GDM1 (cell line): ENCODE measurements at places on chromosomes 6 and 20.

DNA sequence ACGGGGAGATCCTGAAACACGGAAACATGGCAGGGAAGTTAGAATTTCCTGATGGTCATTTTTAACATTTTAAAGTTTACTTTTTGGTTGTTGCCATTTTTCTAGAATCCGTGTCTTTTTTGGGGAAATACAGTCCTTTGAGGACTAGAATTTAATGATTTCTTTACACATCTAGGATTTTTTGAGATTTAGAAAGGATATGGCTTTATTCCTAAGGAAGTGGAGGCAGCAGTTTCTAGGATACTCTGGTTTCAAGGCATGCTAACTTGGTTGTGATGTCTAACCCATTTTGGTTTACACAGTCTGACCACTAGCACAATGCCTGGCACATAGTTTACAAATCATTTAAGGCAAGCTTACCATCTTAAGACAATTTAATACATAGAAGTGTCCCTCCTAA lies 1.1 kb upstream of the ZBTB2 start:
- no peak for DNase-seq

- no peak for DNase-seq
These were observed 66.6 kb downstream of the SNX5 start for GRCh38 chr20:17901971-17902370.

GRCh38 chr6:22838345-22838744 lies 269.0 kb downstream of the HDGFL1 start:
- no peak for DNase-seq

DNA sequence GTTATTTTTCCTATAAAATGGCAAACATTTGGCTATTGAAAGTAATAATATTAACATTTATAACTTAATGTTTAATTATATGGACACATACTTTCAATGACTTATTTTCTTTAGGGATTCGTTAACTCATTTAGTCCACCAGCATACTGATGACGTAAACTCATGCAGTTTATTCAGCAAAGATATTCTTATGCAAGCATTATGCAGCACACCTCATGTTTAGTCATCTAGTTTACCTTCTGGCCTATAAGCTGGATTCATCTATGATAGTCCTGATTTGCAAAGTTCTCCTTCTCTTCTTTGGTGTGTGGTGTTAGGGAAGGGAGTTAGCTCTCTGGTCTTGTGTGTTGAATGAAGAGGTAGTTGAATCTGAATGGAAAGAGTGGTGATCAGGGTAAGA lies 60.0 kb downstream of the OR2J2 start:
- DNase-seq, result no peak

DNA sequence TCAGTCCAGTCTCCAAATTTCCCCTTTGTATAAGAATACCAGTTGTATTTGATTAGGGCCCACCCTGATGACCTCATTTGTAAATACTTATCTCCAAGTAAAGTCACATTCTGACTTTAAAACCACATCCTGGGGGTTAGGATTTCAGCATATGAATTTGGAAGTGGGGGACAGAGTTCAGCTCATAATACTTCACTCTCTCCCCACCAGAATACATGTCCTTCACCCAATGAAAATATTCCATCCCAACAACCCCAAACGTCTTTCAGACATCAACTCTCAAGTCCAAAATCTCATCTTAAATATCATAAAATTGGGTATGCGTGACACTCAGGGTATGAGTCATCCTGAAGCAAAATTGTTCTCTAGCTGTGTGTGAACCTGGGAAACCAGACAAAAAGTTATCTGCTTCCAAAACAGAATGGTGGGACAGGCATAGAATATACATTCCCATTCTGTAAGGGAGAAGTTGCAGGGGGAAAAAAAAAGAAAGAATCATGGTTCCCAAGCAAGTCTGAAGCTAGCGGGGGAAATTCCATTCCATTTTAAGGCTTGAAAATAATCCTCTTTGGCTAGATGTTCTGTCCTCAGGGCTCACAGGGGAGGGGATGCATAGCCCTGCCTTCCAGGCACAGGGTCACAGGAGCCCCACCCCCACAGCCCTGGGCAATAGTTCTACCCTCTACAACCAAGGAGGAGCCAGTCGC lies 113.9 kb downstream of the ADAT2 start:
- DNase-seq, result no peak

- DNase-seq, result no peak
These were observed 32.0 kb upstream of the GJA10 start for GRCh38 chr6:89862273-89862672.

- peak; percentile 57 for DNase-seq
These were observed 1.8 kb upstream of the RBM39 start for GRCh38 chr20:35743693-35744491.

- DNase-seq, result no peak
These were observed 77.1 kb downstream of the STMND1 start for GRCh38 chr6:17178754-17179529.

DNA sequence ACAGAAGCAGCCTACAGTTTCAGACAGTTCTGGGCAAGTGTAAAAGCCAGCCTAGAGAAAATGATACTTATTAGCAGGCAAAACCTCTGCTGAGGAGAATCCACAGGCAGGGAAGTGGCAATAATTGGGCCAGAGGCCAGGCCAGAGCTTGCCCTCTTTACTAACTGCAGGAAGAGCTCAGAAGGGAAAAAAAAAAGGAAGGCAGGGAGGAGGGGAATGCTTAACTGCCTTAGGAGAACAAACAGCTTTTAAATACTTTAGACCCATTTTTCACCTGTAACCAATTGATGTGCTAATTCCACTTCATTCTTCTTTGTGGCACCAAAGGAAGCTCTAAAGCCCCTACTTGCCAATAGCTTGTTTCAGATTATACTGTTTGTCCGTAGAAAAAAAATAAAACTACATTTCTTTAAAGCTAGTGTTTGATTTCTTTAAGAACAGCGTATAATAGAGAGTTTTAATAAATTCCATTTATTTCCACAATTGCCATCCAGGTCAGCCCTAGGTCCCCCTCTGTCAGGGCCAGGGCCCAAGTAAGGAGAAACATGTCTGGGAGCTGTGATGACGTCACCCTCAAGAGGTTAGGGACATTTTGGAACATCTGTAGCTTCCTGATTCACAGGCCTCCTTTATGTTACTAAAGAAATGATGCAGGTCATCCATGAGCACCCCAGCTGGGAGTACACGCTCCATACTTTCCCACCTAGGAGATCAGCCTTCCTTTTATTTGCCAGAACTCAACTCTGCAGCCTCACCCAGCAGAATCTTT lies 384.3 kb downstream of the CDC5L start:
- DNase-seq, result no peak

DNA sequence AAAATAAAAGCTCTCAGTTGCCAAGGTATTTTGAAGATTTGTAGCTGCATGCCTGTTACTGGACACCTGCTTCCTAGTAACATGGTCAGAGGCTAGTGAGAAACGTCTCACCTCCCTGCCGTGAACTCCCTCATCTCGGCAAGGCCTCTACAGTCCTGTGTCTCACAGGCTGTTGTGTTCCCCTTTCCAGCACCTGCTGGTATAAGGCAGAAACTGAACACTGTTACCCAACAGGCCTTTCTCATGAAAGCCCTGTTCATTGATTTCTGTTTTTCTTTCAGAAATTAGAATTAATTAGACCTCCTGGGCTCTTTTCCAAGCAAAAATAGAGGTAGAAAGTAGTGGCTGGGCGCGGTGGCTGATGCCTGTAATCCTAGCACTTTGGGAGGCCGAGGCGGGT lies 17.6 kb upstream of the SRSF3 start:
- no peak for DNase-seq

DNA sequence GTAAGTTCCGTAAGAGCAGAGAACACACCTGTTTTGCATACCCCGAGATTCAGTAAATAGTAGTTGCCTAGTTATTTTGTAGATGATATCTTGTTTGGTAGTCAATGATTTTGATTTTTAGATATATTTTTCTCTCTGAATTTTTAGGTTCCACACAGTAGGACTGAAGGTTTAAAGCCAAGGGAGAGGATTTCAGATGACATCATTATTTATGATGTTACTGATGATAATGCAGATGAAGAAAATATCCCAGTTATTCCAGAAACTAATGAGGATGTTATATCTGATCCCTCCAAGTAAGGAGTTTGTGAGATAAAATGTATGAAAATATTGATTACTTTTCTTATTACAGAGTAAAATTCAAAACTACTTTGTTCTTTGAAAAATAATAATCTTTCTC lies 22.6 kb downstream of the HSF2 start:
- DNase-seq, result no peak

DNA sequence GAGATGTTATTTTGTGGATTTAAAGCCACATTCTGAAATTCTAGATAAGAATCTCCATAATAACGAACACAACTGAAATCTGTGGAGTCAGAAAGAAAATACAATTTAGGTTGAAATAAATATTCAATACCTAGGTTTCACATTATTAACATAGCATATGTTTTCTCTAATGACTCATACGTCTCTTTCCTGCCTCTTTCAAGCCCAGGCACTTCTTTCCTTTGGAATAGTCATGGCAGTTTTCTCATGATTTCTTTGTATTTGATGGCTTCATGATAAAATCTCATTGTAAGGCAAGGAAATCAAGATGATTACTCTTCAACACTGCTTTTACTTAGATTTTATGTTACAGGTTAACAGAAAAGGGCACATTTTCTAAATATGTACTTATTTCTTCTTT lies 803.7 kb downstream of the PHF3 start:
- DNase-seq, result no peak

- DNase-seq, result no peak
These were observed 156.1 kb upstream of the AGPAT4 start for GRCh38 chr6:161429921-161430490.

- no peak for DNase-seq
These were observed 80.1 kb upstream of the SHLD1 start for GRCh38 chr20:5670036-5670536.

DNA sequence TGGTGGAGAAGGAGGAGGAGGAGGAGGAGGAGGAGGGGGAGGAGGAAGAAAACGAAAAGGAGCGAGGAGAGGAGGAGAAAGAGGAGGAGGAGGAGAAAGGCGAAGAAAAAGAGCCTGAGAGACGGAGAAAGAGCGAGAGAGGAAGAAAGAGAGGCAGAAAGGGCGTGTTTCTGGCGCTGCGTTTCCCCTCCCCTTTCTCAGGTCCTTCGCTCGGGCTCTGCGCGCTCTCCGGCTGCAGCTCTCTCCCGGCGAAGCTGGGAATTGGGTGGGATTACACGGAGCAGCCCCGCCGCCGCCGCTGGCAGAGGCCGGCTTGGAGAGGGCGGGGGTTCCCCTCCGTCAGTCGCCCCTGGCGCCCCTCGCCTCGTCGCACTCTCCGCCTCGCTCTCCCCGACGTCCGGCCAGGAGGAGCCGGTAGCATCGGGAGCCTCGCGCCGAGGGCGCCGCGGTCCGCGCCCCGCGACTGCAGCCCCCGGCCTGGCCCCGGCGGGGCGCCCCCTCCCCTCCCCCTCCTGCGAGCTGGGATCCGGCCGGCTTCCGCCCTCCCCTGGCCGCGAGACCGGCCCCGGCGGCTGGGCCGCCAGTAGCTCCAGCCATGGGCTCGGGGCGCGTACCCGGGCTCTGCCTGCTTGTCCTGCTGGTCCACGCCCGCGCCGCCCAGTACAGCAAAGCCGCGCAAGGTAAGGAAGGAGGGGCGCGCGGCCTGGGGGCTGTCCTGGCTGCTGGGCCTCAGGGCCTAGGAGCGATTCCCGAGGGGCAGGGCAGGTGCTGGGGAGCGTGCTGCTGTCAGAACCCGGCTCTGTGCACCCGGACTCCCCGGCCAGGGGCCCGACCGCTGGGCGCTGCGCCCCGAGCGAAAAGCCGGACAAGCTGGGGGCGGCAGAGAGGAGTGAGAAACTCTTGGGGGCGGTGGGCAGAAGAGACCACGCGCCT lies at the start of gene SCUBE3:
Gene SCUBE3, plus strand, starts transcription at position 133 of the 933 bp plus-strand sequence. Its CDS starts 463 bp downstream, at position 596.
- no peak for DNase-seq

DNA sequence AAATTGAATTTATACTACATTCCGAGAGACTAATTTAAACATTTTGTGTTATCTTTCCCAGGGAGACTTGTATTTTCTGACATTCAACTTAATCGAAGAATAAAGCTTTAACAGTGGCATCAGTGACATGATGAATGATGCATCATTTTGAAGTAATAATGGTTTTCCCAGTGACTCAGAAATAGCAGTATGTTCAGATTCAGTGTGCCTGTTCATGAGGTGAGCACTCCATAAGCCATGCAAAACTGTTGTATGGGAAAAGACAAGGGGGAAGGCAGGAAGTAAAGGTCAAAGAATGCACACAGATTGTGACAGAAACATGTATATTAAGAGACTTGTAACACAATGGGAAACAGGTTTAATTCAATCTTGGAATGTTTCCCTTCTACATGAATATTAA lies 1348.2 kb upstream of the GJE1 start:
- DNase-seq, result no peak

DNA sequence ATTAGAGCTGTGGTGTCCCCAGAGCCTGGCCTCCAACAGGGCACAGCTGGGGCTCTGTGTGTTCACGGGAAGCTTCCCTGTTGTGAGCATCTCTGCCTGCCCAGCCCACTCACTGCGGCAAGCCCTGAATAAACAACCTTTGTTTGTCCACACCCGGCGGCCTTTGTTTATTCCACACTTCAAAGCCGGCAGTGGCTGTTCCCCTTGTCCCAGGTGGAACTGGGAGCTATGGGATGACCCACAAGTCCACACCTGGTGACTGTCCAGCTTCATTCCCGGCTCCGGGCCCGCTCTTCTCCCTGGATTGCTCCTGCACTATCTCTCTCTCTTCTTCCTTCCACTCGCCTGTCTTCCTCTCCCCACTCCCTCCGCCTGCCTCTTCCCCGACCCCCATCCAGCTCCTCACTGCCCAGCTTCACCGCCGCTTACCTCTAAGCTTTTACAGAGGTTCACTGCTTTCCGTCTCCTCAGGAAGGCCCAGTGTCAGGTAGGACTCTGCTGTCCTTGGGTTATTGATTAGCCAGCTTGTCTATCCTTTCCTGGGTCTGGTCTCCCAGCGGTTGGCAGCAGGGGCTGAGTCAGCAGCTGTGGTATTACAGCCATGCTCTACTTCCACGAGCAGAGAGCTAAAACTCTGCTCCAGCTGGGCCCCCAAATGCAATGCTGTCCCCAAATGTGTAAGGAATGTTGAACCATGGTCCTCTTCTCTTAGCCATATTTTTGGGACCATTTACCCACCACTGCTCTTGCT lies 17.8 kb downstream of the DACT2 start:
- DNase-seq, result no peak

- no peak for DNase-seq
These were observed 2.2 kb upstream of the ID1 start for GRCh38 chr20:31602779-31603441.

DNA sequence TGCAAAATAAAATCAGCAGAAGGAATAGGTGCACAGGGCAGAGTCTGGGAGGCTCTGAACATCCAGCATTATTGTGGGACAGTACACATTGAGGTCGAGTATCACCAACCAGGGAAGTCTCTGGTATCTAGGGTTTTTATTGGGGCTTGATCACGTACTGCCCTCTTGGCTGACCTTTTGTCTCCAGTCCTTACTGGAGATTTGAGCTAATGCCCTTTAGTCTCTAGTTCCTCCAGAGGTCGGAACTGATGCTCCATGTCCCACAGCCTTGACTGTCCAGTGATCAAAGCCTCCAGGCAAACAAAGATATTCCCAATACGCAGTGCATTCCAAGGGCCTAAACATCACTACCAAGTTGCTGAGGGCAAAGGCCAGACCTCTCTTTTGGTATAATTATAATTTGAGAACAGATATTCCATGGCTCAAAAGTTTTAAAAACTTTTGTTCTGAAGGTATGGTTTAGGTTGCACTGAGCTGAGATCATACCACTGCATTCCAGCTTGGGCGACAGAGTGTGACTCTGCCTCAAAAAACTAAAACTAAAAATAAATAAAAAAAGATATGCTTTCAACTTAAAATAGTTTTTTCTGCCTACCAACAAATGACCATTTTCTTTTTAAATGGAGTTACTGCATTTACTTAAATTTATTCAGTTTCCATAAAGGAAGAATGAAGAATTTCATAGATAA lies 56.9 kb upstream of the DYNLRB1 start:
- DNase-seq, result no peak

GRCh38 chr6:125839471-125839870 lies 48.7 kb downstream of the NCOA7 start:
- DNase-seq, result no peak
